ENCODE measurements at places on chromosomes 4 and X. TPM values are rescaled to one million over a fixed set of nuclear protein-coding genes. Genes with fewer than 3 reads are reported as not detected.

GRCh38 chr4:3793545-3793944, 27.4 kb downstream of the ADRA2C start:
- no peak for DNase-seq

The SULT1B1 gene
- not detected for total RNA-seq

GRCh38 chrX:121135488-121136207, 88.2 kb downstream of the GLUD2 start:
- no peak for DNase-seq

The EREG gene
- total RNA-seq: 4.2 TPM

The NPY5R gene
- total RNA-seq: 2.4 TPM

The KDR gene
- total RNA-seq: 102 TPM

The XKRX gene
- total RNA-seq: 1.6 TPM

The UGT2B17 gene
- not detected for total RNA-seq

- no peak for DNase-seq
Observed at GRCh38 chrX:24648495-24648894, 1.3 kb upstream of the PCYT1B start.

DNA sequence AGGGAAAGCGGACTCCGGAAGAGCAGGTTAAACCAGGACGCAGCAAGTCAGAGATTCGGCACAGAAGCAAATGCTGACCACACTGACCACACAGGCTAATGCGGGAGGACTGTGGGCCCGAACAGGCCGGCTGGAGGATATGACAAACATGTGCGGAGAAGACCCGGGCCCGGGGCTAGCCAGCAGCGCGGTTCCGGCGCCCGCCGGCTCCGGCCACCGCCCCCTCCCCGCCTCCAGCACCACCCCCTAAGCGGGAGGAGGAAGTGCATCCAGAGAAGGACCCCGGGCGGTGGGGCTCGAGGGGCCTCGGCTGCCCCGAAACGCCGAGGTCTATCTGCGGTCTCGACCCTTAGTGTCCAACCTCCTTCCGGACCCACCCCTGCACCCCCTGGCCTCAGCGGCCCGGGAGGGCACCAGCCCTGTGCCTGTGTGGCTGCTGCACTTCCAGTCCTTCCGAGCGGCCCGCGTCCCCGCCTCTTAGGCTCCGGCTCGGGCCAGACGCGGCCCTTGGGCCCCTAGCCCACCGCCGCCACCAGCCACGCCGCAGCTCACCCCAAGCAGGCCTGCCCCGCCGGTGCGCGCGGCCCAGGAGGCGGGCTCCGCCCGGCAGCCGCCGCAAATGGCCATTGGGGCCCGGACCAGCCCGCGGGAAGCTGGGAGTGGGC, 2.1 kb downstream of the ELOVL6 start:
- peak; percentile 80 for DNase-seq

The NDP gene
- 0.27 TPM for total RNA-seq

The ARR3 gene
- total RNA-seq: not detected

- no peak for DNase-seq
Observed at GRCh38 chr4:102348701-102349100, 3.4 kb upstream of the SLC39A8 start.

- peak; percentile 83 for DNase-seq
Observed at GRCh38 chr4:2059046-2059725, at the start of gene NAT8L. Gene NAT8L (plus strand): TSS chr4:2059327. CDS start chr4:2059512, 185 bp downstream.

DNA sequence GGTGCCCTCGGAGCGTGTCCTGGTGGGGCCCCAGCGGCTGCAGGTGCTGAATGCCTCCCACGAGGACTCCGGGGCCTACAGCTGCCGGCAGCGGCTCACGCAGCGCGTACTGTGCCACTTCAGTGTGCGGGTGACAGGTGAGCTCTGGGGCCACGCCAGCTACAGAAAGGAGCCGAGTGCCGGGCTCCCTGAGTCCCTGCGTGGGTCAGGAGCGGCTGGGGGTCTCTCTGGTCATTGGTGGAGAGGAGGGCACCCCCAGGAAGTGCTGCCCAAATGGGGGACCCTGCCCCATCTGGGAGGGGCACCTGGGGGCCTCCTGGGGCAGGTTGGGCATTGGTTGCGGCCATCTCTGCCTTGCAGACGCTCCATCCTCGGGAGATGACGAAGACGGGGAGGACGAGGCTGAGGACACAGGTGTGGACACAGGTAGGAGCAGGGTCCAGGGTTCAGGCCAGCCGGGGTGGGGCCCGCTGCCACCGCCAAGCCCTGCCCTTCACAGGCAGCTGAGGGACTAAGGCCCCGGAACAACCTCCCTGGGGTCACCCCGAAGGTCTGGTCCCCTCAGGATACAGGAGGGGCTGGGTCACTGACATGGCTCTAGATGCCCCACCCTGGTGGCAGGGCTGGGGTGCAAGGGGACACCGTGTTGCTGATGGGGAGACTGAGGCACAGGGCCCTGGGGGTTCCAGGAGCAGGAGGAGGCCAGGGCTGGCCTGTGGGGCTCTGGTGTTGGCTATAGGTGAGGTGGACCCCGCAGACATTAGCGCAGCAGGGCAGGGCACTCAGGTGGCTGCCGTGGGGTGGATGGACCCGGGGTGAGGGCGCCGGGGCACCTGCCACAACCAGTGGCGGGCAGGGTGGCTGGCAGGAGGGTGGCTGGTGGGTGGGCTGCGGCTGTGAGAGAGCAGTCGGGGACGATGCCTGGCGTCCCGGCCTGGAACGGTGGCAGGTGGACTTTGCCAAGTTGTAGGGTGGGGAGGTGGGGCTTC, 6.6 kb downstream of the FGFR3 start:
- DNase-seq: no peak

DNA sequence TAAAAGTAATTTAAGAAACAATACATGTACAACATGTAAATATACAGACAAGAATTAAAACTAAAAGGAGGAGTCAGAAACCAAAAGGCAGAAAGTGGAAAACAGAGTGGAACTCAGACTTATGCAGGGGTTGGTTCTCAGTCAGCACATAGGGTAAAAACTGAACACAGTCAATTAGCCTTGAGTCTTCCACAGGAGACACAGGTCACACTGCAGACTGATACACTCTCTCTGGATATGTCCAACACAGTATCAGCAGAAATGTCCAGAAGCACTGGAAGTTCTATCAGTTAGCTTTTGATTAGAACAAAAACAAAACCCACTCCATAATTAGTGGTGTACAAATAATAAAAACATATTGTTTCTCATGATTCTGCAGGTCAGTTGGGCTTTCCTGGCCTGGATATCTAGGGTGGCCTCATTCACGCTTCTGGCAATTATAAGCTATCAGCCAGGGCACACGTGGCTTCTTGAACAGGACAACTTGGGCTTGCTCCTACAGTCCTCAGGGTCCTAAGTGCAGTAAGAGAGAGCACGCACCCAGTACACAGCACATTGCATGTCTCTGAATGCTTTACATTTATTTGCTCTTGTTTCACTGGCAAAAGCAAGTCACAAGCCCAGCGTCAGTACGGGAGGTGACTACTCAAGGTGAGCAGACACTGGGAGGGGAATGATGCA, 21.6 kb downstream of the TEC start:
- no peak for DNase-seq

The DACH2 gene
- total RNA-seq: 4.6 TPM

GRCh38 chr4:71303287-71303686, 35.5 kb upstream of the SLC4A4 start:
- peak; percentile 35 for DNase-seq

GRCh38 chrX:28550331-28550872, 36.8 kb upstream of the IL1RAPL1 start:
- DNase-seq: peak; percentile 19

The PRPS1 gene
- total RNA-seq: 149 TPM

The MAGEA1 gene
- not detected for total RNA-seq

DNA sequence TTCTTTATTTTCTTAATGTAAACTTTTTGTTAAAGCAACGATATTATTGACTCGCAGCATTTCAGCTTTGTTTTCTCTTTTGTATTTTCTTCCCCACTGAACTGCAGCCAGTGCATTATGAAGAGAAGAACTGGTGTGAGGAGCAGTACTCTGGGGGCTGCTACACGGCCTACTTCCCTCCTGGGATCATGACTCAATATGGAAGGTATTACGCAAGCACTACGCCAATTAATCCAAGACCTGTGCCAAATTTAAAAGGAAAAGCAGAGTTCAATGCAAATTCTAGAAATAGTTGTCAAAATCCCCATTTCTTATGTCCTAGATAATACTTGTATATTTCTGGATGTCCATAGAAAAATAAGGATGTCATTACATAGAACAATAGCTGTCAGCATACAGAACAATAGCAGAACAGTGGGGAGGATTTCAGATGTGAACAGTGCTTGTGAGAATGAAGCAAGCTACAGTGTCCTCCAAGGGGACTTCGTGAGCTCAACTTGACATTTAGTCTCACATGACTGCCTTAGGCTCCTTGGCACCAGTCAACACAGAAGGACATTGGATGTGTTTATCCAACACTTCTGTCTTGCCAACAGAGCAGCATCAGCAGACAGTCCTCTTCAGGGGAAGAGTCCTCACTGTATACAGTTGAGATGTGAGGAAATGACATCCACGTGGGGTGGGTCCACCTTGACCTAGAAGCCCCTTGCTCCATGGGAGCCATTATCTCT, 85.9 kb downstream of the MAOA start:
- DNase-seq: no peak

The CXCL11 gene
- 1.9 TPM for total RNA-seq

DNA sequence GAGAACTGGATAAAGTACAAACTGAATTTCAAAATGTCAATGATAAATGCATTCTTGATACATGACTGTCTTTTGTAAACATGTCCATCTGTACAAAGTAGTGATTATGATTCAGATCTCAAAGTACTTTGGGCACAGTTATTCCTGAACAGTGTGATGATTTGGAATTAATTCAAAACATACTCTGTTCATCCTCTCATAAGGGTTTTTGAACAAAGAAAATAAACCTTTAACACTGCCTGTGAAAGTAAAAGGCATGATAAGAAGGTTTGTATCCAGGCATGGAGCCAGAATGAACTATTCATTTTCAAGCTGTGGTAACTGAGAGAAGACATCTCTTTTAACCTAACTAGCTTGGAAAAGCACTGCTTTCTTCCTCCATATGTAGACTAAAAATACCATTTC, 883 bp upstream of the KLHL4 start:
- no peak for DNase-seq

The MBNL3 gene
- 2.4 TPM for total RNA-seq

The CT83 gene
- not detected for total RNA-seq
